ENCODE measurements at places on chromosomes 4 and X.

DNA sequence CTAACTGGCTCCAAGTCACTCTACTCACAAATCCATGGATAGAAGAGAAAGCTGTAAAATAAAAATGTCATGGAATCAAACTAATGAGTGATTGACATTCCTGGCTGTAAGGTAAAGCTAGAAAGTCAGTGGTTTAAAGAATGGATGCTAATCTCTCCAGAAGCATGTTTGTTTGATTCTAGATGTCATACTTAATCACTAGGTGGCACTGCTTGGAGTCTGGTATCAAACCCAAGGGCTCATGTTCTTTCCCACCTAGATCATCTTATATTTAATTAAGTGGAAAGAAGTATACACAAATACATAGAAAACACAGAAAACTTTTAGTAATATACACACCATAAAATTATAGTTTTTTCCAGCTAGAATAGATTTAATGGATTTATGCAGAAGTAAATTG, 2666.6 kb downstream of the PCDH7 start:
- no peak for DNase-seq

GRCh38 chrX:37921758-37922157, 74.4 kb upstream of the DYNLT3 start:
- no peak for DNase-seq

- DNase-seq, result no peak
These were observed 49.8 kb upstream of the TMEM33 start for GRCh38 chr4:41885456-41885855.

DNA sequence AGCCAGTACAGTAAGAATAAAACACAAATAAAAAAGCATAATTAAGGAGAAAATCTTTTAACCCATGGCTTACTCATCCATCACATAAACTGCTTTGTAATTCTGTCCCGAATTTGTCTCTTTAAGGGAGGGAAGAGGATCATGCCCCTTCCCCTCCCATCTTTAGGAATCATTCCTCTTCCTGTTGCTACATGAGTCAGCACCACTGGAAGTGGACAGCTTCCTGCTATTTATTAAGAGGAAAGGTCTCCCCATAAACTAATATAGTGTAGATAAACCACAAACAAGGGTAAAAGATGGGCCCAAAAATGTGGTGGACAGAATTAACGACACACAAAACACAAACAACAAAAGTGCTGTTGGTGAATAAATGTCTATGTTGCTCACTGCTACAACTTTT, 75.8 kb downstream of the PPP3CA start:
- no peak for DNase-seq

DNA sequence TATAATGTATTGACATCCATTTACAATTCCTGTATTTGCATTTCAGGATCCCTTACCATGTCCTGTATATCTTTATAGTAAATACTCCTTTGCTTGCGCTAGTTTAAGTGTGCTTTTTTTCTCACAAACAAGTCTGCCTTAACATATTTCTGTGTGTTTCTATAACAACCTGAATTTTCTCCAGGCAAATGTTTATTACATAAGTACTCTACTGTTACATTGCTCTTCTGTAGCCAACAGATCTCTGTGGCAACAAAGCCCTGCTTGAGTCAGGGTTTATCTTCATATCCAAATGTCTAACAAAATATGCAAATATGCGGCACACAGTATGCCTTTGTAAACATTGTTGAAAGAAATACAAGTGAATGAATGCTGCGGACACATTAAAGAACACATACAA, 625.5 kb downstream of the TLL1 start:
- DNase-seq, result no peak
